Adrenal gland (tissue), 19 donors: ENCODE measurements at places on chromosomes 3 and 15. TPM values are rescaled to one million over a fixed set of nuclear protein-coding genes. Genes with fewer than 3 reads are reported as not detected.
A peak's percentile ranks its signal among the peaks of the same experiment; 100 is the strongest.

- DNase-seq, result no peak
Measured at GRCh38 chr15:74425630-74426029, 8.1 kb downstream of the SEMA7A start.

DNA sequence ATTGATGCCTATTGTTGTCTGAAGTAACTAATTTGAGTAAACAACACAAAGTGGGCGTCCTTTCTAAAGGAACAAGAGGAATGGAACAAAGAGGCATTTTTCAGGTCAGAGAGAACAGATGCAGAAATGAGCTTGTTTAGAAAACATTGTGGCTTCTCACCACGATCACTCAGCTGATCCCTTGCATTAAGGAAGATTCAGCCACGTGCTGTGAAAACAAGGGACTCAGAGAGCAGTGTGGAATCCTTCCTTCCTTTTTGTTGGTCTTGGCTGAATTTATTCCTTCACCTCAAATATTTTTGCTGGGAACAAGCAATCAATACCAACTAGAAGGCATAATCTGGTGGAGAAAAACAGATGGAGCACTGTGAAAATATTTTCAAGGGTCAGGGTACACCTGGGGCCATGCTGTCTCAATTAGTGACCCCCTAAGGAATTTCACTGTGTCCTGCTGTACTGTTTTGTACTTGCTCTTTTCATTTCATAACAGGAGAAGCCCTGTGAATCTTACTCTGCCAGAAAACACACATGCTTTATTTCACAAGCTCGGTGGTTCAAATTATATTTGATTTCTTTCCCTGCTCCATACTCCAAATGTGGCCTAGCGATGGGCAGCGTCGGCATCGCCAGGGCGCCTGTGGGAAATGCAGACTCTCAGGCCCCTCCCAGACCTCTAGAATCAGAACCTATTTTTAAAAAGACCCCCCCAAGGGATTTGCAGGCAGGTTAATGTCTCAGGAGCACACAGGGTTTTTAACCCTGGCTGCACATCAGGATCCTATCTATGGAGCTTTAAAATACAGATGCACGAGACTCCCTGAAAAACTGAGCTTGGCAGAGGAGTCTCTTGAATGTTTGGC is 11.6 kb upstream of the SLC6A20 start:
- DNase-seq, result no peak

SUSD5 gene
- total RNA-seq, result 1.1 TPM

DNA sequence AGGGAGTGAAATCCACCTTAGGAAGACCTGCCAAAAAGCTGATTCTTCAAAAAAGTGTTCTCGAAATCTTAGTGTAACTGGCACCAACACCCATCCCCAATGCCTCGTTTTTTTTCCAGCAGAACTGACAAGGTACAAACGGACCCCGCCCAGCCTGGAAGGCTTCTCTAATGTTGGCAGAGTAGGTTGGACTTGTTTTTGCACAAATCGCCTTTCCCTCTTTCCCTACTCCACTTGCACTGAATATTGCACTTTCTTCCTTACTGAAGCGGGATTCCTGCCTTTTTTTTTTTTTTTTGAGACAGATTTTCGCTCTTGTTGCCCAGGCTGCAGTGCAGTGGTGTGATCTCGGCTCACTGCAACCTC is 544 bp upstream of the TIMMDC1 start:
- peak; percentile 33 for DNase-seq

PLOD2 gene
- total RNA-seq, result 33.4 TPM

DNA sequence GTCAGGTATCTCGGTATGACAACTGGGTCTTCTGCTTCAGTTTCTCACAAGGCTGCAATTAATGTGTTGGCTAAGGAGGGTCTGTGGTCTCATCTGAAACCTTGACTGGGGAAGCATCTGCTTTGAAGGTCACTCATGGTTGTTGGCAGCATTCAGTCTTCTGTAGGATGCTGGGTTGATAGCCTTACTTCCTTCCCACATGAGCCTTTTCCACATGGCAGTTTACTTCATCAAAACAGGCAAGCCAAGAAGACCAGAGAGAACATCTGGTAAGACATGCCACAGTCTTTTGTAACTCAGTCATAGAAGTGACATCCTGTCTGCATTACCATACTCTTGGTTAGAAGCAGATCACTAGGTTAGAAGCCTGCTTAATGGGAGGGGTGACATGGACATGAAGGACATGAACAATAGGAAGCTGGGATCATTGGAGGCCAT is 49.5 kb downstream of the CMC1 start:
- DNase-seq, result no peak

- peak; percentile 66 for DNase-seq
Measured at GRCh38 chr3:98732286-98733052, 30.7 kb upstream of the ST3GAL6 start.

DNA sequence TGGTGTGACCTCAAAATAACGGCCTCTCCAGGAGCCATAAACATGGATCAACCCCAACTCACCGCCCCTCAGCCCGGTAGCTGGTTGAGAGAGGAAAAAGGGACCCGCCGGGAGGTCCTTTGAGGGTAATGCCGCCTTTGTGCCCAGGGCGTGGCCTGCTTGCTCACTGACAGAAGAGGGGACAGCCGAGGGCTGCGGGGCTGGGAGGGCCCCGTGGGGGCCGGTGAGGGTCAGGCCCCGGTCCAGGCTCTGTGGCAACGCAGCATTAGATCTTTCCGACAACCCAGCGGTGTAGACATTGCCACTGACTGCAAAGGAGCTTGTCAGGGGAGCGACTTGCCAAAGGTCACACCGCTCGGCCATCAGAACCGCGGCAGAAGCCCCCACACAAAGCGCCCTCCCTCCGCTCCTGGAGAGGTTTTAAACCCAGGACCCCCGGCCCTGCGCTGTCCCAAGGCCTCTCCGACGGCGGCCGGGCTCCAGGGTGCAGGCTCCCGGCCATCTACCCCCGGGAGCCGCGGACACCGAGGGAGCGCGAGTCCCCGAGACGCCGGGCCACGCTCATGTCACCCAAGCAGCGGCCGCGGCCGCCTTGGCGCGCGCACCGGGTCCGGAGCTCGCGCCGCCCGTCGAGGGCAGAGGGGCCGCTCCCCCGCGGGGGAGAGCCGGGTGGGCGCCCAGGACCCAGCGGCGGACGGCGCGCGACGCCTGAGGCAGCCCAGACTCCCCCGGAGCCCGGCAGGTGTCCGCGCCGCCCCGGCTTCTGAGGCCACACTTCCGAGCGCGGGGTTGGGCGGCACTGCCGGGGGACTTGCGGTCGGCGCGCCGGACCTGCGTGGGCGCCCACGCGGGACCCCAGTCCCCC is 975 bp downstream of the PCSK6 start:
- DNase-seq, result no peak

DNA sequence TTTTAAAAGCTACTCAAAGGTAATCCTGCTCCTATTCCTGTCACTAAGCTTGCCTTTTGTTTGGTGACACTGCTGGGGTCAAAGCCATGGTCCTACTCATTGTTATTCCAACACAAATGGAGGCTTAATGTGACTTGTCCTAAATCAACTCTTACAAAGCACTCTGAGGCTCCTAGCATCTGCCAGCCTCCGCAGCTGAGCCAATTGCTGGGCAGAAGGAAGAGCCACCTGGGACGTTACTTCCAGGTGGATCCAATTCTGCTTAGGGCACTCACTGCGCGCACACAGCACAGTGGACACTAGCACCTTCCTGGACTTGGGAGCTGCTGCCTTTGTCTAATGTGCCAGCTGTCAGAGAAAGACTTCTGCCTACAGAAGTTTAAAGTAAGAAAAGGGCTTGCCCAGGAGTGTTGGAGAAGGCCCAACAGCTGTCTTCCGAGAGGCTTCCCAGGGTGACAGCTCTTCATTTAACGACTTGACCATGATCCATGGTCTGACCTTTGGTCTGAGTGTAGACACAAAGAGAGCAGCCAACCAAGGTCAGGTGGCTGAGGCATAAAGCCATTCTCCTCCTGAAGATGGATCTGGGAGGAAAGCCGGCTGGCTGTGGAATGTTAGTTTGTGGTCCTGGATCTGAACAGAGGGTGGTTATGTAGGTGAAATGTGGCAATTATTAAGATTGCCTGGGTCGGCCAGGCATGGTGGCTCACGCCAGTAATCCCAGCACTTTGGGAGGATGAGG is 102.2 kb downstream of the AQP9 start:
- DNase-seq, result no peak

DNA sequence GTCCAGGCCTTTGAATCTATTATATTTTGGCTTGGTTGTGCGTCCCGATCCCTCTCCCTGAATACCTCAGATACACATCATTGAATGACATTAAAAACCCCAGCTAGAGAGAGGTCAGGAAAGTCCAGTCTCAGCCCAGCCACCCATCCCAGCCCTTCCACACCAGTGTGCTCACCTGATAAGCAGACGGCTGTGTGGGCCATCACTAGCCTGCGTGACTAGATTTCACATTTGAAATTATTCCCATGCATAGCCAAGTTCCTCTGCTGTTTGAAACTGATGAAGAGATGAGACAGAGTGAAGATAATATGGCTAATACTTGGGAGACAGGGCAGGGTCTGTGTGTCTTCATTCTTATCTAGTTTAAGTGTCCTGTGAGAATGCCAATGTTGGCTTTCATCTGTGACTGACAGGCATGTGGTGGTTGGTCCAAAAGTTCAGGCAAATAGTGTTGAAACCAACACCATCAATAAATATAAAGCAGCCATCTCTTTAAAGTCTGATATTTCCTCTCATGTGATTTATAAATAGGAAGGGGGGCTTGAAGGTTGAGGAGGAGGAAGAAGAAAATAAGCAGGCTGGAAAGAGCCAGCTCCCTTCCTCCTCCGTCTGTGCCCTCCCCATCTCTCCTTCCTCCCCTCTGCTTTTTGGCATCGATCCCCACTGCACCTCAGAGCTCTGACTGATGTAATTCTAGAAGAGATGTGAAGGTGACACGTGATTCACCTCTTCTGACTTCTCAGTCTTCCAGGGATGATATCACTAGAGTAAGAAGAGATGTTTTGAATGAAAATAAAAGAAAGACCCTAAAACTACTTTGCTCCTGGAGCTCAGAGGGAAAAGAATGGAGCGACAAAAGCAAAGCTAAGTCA is 5.1 kb downstream of the FAM43A start:
- DNase-seq, result no peak

GRCh38 chr3:127700406-127700805 is 27.7 kb downstream of the ABTB1 start:
- DNase-seq, result no peak

STRA6 gene
- 4.5 TPM for total RNA-seq

- DNase-seq, result no peak
Measured at GRCh38 chr15:47246317-47246716, 471.0 kb upstream of the SEMA6D start.

DNA sequence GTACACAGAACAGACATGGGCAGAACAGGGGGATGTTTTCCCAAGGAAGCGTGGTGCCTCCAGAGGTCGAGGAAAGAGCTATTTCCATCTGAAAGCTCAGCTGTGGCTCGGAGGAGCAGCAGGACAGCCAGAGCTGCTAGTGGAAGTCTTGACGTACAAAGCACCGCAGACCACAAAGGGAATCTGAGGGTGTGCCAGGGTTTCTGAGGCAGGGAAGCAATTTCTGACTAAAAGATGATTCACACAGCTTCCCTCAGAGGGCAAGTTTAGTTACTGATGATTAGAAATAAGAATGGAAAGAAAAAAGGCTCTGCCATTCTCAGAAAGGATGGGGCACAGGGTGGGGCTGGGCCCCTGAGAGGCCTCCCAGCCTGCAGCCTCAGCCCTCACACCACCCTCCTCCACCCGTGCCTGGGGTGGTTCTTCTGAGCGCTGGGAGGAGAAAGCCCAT is 45.8 kb upstream of the SEC13 start:
- DNase-seq, result no peak

GRCh38 chr15:31017311-31017710 is 25.9 kb upstream of the MTMR10 start:
- no peak for DNase-seq

DNA sequence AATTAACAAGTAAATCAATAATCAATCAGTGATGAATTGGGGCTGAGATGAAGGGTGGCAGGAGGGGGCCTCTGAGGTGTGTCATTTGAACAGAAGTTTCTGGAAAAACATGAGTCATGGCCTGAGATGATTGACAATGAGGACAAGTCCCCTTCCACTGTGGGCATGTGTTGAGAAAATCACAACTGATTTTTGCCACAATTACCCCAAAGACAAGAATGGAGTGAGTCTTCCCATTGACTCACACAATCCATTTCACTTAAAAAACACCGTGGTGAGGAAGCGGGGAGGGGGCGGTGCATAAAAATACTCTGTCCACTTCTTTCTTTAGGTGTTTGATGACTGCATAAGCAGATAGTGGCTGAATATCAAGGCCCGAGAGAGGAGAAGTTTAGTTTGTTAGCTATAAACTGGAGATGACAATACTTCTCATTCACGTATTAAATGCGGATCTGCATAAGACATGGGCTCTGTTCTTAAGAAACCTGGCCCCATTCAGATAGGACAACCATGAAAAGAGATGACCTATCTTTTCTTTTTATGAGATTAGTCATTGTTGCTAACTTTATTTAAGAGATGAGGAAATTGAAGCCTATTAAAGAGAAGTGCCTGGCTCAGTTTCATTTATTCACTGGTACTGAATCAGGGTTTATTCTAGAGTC is 34.7 kb downstream of the SHC4 start:
- no peak for DNase-seq

CMTM8 gene
- 15.3 TPM for total RNA-seq

ROPN1 gene
- total RNA-seq, result not detected

GRCh38 chr3:45333549-45333948 is 54.8 kb upstream of the LARS2 start:
- no peak for DNase-seq

DNA sequence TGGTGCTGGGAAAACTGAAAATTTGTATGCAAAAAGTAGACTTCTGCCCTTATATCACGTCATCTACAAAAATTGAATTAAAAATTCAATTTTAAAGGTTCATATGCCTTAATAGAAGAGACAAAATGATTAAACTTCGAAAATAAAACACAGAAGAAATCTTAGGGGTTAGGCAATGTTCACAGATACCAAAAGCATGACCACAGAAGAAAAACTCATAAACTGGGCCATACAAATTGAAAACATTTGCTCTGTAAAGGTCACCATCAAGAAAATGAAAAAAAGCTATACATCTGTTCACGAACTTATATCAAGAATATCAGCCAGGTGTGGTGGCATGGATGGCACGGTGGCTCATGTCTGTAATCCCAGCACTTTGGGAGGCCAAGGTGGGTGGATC is 245.1 kb downstream of the PCCB start:
- DNase-seq, result no peak

- DNase-seq, result no peak
Measured at GRCh38 chr3:3392946-3393345, 213.5 kb upstream of the CRBN start.

DNA sequence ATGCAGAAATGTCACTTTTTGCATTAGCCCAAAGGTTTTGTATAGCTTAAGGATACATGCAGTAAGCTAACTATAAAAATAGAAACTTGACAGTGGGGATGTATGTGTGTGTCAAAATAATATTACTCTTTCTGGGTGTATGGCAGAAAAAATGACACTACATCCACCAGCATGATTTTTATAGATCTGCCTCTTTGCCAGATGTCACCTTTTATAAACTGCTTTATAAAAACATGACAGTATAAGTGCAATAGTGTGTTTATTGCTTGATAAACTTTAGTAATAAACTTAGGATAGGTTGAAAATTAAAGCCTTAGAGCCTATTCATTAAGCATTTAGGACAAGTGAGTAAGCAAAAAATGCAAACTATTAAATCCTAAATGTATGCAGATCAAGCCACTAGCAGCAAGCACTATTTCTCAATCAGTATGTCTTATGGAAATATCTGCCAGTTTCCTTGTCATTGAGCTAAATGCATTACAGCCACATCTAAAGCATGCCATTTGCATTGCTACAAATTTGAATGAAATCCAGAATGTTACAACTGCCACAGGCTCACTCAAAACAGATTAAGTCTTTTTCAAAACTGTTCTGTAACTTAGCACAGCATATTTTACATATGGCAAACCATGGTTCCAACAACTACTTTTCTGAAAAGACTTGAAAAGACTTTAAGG is 935.0 kb downstream of the FHIT start:
- DNase-seq, result no peak
